Anterior cingulate cortex (tissue), 58 donors: ENCODE measurements at places on chromosomes 2 and 18.

GRCh38 chr2:174951745-174952144 is 53.4 kb downstream of the CHN1 start:
- DNase-seq, result no peak

- DNase-seq, result no peak
Measured at GRCh38 chr2:136057023-136057801, 60.7 kb downstream of the CXCR4 start.

DNA sequence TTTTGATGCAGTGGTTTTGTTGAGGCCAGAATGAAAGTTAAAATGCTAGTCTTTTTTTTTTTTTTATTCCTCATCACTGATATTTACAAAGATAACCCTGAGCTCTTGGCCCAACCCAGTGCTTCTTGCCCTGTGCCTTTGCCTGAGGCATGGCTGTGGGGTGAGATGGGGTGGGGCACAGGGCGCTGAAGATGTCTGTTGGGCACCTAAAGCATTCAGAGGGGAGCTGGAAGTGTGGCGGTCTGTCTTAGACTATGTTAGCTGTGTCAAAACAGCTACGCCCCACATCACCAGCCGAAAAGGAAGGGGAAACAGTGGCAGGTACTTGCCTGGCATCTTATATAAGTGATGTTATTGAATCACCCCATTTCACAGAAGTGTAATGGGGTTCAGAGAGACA is 20.7 kb downstream of the TOGARAM2 start:
- no peak for DNase-seq

- DNase-seq, result no peak
Measured at GRCh38 chr2:138071720-138072719, 107.7 kb downstream of the HNMT start.

DNA sequence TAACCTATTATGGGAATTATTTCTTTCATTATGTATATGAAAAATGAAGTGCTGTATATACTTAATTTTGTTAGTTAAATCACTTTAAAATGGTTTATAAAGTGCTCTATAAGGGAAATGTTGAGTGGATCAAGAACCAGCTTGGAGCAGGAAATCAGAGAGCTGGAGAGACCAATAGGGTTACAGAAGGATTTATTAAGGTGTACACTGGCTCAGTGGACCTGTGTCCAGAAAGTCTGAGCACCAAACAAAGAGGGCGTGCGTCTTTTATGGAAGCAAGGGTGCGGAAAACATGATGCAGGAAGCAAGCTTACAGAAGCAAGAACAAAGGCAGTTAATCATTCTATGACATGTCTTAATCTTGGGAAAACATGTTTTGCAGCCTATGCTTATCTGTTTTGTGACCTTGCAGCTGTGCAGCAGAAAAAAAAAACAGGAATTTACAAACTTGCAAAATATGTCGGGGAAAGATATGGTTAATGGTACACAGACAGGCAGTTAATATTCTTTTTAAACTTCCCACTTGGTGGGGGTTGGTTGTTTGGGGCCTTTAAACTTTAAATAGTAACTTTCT is 65.2 kb upstream of the SLC35G4 start:
- DNase-seq, result no peak

- no peak for DNase-seq
Measured at GRCh38 chr2:136392897-136393505, 275.1 kb upstream of the CXCR4 start.

DNA sequence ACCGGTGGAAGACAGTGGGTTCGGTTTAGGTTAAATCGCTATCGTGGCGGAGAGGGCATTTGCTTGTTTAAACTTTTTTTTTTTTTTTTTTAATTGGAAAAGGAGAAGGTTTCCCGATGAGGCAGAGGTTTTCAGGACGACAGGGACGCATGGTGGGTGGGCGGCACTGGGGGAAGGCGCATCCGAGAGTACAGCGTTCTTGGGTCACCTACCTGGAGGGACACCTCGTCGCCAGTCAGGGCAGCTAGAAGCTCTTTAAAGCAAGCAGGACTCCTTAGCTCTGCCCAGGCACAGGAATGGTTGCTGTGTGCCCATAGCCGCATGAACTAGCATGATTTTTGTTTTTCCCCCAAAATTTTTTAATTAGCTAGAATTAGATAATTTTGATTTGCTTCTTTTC is 437 bp downstream of the LDLRAD4 start:
- no peak for DNase-seq

DNA sequence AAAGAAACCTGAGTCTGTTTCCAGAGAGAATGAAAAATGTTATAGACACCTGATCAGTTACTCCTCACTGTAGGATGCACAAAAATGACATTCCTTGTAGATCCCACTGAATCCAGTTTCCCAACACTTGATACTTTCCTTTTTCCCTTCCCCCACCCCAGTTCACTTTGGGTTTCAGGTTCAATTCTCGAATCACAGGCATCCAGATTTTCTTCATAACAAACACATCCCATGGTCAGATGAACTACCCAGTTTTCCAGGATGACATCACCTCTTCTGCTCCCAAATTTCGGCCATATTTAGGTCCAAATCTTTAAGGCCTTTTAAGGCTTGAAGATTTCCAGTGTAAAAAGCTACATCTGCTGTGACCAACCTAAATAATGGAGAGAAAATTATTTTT is 51.5 kb downstream of the UGP2 start:
- DNase-seq, result no peak

DNA sequence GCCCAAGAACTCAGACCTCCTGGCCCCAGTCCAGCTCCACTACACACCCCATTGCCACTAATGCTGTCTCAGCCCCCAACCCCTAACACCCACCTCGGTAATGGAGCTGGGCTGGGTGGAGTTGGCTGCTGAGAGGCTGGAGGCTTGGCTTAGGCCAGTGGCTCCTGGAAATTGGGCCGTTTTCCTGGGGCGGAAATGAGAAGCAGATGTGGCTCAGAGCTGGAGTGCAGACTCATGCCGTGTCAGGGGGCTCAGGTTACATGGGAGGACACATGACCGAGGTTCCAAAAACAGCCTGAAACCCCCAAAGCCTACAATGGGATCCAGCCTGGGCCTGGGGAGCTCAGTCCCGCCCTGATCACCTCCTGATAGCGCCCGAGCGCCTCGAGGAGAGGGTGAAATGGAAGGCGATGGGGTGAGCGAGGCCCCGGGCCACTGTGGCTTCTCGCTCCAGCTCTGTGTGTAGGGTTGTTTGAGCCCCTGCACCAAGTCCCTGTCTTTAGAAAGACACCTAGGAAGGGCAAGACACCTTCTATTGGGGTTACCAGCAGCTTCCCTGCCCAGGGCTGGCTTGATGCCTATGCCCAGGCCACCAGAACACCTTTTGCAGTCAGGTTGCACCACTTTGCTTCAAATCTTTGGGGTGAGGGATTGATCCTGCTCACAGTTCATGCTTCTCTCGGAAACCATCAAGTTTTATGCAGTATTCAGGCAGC is 175.7 kb upstream of the HAAO start:
- DNase-seq, result no peak

DNA sequence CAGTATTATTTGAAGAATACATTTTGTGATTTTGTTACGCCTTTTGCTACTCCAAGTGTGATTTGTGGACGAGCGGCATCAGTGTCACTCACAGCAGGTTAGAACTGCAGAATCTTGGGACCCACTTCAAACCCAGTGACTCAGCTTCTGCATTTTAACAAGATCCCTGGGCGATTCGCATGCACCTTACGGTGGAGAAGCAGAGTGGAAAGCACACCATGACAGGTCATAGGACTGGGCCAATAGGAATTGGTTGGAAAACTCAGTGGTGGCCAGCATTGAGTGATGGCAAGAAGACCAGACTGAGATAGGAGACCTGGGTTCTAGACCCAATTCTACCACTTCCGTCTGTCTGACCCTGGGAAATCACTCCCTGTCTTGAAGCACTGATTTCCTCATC is 26.3 kb downstream of the CTLA4 start:
- no peak for DNase-seq

GRCh38 chr2:64826703-64827102 is 162.5 kb upstream of the SLC1A4 start:
- DNase-seq, result no peak

- DNase-seq, result no peak
Measured at GRCh38 chr18:28767727-28768211, 590.8 kb upstream of the CDH2 start.
